ENCODE measurements at places on chromosomes 2 and 18.

- peak; percentile 12 for DNase-seq
Observed at GRCh38 chr2:242031481-242032019, 162.0 kb downstream of the RTP5 start.

DNA sequence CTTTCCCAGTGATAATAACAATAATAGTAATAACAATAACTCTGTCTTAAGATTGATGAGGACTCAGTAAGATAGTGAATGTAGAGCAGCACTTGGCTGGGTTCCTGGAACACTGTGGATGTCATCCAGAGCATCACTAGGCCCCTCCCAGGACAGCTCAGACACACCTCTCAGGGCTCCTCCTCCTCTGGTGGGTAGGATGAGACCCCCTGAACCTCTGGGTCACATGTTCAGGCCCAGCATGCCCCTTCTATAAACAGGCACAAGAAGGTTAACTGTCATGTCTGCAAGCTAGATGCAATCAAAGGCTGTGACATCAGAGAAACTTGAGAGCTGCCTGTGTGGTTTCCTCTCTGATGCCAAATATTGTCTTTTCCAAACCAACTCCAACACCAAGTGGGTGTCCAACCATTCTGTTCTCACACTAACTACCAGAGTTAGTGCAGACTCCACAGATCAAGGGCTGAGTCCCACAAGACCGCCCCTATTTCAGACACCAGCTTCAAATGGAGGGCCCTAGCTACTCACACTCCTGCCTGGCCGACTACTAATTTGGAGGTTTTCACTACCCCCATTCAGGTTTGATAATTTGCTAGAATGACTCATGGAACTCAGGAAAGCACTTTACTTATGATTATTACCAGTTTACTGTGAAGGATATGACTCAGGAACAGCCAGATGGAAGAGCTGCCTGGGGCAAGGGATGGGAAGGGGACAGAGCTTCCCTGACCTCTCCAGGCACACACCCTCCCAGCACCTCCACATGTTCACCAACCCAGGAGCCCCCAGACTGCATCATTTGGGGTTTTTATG, 46.4 kb upstream of the BZW1 start:
- DNase-seq: no peak

- no peak for DNase-seq
Observed at GRCh38 chr18:51279367-51279984, 82.0 kb upstream of the MEX3C start.

GRCh38 chr18:6055711-6056110, 160.4 kb upstream of the TMEM200C start:
- DNase-seq: peak; percentile 12

DNA sequence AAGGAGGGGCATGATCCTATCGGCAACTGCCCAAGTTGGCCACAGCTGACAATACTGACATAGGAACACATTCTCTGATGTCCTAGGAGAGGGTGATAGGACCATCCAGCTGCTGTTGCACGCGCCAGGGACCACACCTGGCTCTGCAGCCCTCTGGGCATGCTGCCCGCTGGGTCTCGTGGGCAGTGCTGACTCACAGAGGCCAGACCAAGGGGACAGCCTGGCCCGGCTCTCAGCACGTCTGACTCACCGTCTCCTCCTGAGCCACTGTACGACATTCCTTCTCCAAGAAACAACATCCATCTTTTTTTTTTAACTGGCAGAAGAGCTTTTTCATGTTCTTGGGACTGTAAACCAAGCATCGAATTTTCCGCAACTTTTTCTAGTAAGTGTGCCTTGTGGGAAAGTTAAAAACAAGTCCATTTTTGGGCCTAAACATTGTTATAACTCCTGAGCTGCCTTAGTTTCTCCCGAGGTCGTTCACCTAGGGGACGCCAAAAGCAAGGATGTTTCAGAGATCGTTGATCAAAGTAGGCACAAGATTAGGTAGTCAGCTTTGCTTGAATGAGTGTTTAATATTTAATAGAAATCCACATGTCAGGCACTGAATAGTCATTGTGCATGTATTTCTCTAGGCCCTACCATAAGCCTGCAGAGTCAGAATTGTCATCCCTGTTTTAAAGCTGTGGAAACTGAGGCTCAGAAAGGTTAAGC, 100.3 kb downstream of the TTC32 start:
- no peak for DNase-seq
